CD14-positive monocyte (primary cell): ENCODE measurements at places on chromosomes 7 and 10.

GRCh38 chr7:7996568-7996967 is 28.0 kb downstream of the GLCCI1 start:
- DNase-seq: no peak

GRCh38 chr10:86671985-86672710 is 3.8 kb downstream of the LDB3 start:
- no peak for DNase-seq

DNA sequence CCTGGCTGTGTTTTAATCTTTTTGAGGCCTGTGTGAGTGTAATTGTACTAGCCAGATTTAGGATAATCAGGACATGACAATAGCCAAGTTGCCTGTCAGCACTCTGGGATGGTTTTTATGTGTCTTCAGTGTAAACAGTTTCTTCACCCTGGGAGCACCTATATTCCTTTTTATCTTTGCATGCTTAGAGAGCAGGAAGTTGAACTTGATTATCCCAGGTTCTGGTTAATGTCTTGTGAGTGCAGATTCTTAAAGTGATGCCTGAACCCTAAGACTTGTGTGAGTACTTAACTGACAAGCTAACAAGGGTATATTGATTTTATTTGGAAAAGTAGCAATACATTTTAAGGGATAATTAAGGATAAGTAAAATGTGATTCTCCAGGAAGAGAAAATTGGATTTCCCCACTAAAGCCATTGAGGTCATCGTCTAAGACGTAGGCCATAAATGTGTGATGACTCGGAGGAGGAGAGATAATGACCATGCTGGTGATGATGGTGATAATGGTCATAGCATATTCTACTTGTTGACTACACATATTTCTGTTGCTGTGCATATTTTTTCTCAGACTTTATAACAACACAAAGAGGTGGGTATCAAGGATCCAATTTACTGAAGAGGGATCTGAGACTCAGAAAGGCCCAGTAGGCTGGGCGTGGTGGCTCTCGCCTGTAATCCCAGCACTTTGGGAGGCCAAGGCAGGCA is 234.7 kb downstream of the CAMK1D start:
- no peak for DNase-seq

DNA sequence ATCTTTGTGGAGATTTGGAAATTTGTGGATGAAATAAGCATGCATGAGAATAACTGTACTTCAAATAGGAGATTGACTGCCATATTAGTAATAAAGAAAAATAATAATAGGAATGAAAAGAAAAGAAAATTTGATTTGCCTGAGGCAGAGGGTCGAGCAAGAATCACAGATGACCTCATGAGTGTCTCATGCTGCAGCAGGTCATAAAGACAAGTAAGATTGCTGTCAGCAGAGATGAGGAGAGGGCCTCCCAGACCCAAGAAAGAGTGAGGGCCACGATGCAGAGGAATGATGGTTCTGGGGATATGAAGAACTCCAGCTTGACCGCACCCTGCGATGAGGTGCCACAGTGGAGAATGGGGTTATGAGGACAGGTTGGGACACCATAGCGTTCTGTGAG is 39.2 kb downstream of the TOMM7 start:
- no peak for DNase-seq

- DNase-seq: no peak
Measured at GRCh38 chr10:126235979-126236851, 152.1 kb downstream of the ADAM12 start.

GRCh38 chr7:44615149-44615611 is 8.8 kb downstream of the OGDH start:
- DNase-seq: peak; percentile 88

DNA sequence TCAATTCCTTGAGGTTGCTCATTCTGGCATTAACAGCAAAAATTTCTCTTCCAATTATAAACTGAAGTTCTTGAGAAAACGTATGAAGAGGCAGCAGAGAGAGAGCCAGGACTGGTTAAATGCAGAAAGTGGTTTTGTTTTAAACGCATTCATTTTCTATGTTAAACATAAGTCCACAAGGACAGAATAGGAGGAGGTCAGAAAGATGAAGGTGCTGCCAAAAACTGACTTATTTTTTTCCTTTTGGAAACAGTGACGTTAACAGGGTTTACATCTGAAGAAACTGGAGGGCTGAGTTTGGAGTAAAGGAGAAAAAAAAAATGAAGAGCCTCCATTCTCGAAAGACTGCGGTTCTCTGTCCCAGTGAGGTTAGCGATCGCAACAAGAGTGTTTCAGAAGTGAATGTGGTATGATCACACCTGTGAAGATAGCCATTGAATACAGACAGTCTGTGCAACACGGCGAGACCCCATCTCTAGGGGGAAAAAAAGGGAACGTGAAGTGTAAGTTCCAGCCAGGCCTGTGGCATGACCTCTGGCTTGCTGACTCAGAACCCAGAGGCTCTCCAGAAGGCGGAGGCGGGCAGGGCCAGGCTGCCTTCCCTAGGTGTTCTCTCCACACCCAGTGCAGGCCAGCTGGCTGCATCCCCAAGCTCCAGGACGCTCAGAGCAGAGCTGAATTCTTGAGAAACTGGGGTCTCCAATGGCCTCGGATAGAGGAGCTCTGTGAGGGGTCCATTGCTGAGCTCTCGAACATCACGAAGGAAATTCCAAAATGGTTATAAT is 84.0 kb downstream of the CHST15 start:
- DNase-seq: no peak

DNA sequence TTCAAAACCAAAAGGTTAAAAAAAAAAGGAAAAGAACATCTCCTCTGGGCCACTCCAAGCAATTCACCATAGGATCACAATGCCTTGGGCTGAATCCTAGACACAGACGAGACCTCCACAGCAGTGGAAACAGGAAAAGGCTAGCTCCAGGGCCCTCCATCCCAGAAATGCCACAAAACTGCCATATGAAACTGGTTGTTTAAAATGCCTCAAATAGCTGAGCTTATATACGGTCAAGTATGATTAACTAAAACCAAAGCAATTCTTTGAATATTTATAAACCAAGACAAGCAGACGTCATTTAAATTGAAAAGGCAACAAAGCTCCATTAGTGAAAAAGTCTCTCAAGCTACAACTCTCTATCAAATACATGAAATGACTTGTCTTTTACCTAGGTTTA is 63.1 kb downstream of the DOCK4 start:
- DNase-seq: no peak

- no peak for DNase-seq
Measured at GRCh38 chr10:102476466-102477141, 25.3 kb upstream of the C10orf95 start.

DNA sequence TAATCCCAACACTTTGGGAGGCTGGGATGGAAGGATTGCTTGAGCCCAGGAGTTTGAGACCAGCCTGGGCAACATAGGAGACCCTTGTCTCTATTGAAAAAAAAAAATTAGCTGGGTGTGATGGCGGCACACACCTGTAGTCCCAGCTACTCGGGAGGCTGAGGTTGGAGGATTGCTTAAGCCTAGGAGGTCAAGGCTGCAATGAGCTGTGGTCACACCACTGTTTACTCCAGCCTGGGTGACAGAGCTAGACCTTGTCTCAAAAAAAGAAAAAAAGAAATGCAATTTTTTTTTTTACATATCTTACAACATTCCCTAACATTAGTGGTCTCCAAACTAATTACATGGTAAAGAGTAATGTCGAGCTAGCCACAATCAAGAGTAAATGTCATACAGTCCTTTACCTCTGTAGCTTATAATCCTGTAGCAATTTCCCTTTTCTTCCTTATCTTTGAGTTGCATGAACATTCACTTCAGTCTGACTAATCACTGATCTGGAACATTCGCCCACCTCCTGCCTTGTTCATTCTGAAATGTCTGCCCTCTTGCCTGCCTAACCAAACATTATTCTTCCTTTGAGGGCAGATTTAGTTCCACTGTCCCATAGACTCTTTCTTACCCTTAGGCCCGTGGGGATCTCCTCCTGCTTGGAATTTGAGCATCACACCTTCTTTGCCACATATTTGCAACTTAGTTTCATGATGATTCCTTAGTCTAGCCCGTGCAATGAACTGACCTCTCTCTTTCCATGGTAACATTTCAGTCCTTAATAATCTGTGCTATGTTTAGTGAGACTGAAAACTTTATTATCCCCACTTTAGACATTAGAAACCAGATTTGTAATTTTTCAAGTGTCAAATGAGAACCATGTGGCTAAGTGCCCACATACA is 4.8 kb upstream of the VCL start:
- peak; percentile 66 for DNase-seq

- no peak for DNase-seq
Measured at GRCh38 chr10:110474826-110475225, 22.9 kb upstream of the DUSP5 start.

DNA sequence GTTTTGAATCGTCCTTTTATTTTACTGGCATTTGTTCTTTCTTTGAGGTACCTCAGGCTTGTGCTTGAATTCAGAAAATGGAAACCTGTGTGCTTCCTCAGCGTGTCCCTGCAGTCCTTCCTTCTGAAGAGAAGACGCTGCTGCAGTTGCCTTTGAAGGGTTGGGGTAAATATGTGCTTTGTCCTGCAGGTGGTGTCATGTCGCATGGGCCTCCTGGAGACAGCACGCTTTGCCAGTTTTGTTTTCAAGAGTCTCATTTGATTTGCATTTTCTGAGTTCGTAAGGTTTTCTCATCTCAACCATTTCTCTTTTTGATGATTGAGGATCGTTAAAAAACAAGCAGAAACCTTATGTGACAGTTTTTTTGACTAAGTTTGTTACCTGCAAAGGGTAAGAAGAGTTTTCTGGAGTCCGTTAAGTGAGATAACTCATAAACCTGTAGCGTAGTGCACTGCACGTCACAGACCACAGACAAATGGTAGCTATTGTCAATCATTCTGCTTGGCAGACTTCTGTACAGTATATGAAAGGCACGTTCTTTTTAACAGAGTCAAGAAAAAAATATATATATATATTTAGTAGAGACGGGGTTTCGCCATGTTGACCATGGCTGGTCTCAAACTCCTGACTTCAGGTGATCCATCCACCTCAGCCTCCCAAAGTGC is 57.0 kb downstream of the CDC123 start:
- no peak for DNase-seq

GRCh38 chr7:159239028-159239427 is 94.4 kb upstream of the VIPR2 start:
- DNase-seq: no peak

DNA sequence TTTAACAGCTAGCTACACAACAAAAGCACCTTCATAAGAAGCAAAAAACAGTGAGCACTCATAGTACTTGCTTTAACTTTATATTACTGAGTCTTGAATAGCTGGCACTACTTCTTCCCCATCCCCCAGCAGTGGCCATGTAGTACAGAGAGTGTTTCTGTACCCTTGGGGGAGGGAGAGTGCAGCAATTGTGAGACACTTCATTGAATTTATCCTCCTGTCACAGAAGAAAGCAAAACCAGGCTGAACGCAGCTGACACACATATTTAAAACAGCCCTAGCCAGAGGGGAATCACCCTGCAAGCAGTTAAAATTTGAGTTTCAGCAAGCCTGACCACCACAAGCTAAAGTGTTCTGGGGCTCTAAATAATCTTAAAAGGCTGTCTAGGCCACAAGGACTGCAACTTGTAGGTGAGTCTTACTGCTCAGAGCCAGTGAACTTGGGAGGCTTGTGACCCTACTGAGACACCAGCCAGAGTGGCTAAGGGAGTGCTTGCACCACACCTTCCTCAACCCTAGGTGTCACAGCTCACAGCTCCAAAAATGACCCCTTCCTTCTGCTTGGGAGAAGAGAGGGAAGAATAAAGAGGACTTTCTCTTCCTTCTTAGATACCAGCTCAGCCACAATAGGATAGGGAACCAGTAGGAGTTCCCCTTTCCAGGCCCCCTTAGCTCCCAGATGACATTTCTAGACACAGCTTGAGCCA is 97.7 kb upstream of the MEOX2 start:
- no peak for DNase-seq

- no peak for DNase-seq
Measured at GRCh38 chr7:8226501-8226900, 35.5 kb downstream of the ICA1 start.

- no peak for DNase-seq
Measured at GRCh38 chr10:95573964-95574604, 12.9 kb upstream of the SORBS1 start.

DNA sequence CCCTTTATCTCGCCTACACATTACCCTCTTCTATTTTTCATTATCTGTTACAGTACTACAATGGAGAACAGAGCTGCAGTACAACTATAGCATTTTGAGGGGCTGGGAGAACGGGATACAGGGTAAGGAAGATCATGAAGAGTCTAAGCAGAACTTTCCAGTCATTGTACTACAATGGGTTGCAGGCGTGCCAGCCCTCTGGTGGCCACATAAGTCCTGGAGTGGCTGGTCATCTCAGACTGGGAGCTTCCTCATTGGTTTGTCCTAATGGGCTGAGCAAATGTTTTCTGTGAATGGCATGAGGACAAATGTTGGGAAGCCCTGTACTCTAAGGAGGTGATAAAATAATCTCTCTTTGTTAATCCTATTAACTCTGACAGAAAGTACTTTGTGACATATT is 33.0 kb downstream of the TMEM106B start:
- no peak for DNase-seq

DNA sequence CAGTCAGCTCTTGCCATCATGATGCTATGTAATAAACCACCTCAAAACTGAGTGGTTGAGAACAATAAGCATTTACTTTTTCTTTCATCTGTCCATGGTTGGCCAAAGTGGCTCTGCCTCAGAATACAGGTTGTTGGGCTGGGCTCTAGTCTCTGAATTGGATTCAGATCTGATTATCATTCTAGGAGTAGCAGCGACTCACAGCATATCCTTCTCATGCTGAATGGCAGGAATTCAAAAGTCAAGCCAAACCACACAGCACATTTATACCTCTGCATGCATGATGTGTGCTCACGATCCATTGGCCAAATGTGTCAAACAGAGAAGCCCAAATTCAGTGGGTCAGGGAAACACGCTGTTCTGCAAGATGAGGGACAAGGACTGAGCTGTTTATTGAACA is 13.6 kb upstream of the GALNT11 start:
- no peak for DNase-seq

DNA sequence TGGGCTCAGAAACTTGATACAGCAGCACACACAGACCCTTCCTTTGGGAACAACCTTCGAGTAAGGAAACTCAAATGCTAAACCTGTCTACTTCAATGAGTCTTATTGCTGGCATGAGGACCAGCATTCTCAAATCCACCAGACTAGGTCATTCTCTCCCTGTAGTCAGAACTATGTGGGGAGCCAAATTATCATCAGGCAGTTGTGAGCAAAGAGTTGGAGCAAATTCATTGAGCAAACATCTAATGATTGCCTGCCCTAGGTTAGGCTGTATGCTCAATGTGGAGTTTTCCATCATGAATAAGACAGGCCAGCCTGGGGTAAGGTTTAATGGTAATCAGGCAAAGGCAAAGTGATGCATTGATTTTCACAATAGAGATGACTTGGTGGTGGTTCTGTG is 3.6 kb downstream of the EPDR1 start:
- DNase-seq: no peak

DNA sequence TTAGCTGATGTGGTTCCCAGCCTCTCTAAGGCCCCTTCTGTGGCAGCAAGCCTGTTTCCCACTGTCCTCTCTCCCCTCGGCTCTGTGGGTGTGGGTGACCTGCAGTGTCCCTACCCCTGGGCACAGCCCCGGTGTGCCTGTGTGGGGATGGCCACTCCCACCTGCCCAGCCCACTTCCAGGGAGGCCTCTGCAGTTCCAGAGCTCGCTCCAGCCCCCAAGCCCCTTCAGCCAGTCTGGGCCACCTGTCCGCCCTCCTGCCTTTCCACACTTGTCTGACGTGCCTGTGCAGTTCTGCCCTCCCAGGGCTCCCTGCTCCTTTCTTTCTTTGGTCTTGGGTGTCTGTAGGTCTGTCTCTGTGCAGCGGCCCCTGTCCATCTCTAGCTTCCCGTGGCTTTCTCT is 127.0 kb upstream of the PPIF start:
- no peak for DNase-seq

GRCh38 chr10:2120746-2121145 is 383.4 kb upstream of the ADARB2 start:
- no peak for DNase-seq
